ENCODE measurements at places on chromosomes 3 and 15.

GRCh38 chr3:54322354-54322753, 200.0 kb downstream of the CACNA2D3 start:
- DNase-seq = no peak

DNA sequence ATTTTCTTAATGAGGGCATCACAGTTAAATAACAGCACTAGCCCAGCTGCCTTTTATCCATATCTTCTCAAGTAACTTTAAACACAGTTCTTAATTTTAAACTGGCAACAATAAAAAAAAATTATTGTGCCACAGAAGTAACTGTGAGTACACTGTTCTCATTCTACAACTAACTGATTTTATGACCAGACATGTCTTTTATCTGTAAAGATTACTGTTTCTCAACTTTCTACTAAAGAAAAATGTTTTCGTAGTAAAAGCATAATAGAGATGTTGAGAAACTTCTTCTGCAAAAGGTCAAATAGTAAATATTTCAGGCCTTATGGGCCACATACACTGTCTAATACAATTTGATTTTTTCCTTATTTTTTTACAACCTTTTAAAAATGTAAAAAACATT, 32.0 kb downstream of the PLOD2 start:
- no peak for DNase-seq

- DNase-seq = no peak
These were observed 52.2 kb downstream of the C3orf85 start for GRCh38 chr3:109188741-109189140.

GRCh38 chr3:66348704-66349103, 127.9 kb downstream of the SLC25A26 start:
- DNase-seq = no peak

- no peak for DNase-seq
These were observed 96.5 kb upstream of the MYO5C start for GRCh38 chr15:52392008-52392687.

DNA sequence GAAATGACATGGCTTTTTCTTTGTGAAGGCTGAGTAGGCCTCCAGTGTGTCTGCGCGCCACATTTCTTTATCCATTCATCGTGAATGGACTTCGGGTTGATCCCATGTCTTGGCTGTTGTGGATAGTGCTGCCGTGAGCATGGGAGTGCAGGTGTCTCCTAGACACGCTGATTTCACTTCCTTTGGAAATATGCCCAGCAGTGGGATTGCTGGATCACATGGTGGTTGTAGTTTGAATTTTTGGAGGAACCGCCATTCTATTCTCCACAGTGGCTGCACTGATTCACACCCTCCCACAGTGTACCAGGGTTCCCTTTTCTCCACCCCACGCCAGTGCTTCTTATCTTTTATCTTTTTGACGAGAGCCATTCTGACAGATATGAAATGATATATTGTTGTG, 171.7 kb downstream of the NSMCE3 start:
- no peak for DNase-seq

DNA sequence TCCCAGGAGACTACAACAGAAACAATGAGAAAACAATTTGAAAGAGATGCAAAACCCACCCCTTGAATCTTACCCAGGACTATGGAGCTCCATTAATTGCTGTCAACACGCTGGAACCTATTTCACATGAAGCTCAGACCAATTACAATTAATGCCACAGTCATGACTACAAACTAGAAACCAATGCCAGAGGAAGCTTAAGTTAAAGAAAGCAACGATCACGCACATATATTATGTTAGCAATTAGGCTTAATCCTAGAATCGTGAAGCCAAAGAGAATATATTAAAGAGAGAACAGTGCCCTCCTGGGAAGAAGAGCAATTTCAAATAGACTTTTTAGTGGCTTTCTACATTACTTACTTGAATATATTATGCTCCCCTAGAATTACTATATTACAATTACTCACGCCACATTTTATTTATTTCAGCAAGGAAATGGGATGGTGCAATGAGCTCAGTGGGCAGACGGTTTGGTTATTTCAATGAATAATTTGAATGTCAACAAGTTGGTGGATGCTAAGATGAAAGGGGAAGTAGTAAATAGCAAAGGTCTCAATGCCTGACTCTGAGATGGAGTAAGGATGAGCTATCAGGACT, 125.5 kb downstream of the GREM1 start:
- no peak for DNase-seq

GRCh38 chr15:97875025-97875512, 85.4 kb upstream of the ARRDC4 start:
- no peak for DNase-seq

DNA sequence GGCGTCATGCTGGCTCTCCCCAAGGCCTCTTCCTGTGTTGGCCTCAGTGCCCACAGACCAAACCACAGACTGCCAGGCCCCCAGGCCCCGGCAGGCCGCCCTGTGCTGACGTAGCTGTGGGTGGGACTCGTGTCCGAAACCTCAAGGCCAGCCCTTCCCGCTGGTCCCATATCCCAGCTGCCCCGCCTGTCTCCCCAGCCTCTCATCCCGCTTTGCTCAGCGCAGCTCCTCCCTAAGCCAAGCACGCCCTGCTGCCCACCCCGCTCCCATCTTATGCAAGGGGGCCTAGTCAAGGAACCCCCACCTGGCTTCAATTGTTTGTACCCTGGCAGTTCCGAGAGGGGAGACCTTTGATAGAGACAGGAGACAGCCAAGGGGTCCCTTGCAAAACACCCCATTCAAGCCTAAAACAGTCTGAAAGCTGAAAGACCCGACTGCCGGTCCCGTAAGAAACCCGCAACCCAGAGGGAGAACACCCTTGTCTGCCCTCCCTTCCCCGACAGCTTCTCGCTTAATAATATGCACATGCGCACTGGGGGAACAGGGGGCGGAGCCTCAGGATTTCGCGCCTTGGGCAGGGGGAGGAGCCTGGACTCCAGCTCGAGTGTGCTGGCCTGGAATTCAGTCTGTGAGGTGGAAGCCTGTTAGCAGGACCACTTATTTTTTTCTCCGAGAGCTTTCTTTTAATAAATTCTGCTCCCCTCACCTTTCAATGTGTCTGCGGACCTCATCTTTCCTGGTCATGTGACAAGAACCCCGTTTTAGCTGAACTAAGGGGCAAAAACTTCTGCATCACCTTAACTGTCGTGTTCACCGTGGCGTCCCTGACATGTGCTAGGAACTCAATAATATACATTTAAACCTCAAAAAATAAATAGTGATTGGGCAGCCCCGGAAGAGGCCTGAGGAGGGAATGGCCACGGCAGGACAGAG, 17.2 kb downstream of the TNFAIP8L3 start:
- peak; percentile 44 for DNase-seq

DNA sequence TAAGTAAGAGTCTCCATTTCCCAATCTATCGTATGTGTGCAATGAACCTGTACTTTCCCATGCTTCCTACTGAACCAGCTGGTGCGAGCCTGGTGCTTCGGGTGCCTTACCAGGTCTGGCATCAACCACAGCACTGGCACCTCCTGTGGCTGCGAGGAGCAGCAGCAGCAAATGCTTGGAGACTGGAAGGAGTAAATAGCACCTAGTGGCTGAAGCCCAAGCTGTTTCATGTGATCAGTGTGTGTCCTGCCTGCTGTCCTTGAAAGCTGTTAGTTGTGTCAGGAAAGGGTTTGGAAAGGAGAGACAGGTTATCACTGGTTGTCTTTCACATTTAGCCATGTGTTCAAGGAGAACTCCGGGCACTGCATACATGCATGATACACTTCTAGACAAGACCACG, 31.8 kb downstream of the PCOLCE2 start:
- no peak for DNase-seq

GRCh38 chr15:101657968-101658784, 6.0 kb upstream of the TM2D3 start:
- DNase-seq = no peak

DNA sequence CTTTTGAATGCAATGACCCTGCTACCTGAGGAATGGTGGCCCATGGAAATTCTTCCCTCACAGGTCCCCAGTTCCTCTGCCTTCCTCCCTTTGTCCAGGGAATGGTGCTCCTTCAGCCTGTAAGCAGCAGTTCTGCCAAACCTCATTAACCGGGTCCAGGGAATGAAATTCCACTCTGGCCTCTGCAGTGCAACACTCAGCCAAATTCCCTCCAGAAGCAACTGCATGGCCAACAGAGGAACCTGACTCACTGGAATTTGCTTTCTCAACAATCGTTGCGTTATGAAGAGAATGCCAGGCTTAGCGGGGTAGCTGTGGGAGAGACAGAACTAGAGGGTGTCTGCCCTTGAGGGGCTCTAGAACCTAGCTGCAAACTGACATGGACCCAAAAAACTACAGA, 449.4 kb upstream of the PROK2 start:
- DNase-seq = no peak

DNA sequence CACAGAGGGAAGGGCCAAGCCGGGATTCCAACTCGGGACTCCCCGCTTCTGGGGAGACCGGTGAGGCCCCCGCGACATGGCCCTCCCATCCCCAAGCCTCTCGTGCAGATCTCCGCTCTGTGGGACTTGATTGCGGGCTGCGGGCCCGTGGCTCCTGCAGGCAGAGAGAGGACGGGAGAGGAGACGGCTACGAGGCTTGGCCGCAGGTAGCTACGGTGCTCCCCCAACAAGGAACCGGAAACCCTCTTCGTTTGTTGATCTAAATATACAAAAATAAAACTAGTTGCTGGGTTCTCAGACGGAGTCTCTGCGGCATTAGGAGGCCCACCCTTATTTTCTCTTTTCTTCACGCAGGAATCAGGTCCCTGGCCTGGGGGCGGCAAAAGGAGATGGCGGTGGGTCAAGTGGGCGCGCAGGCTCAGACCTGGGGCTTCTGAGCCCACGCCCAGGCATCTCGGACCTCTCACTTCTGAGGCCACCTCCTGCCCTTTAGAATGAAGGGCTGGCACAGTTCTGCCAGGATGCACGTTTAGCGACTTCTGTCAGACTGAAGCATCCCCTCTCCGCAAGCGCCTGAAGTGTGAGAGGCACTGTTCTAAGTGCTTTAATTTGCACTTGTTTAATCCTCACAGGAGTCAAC, 10.9 kb downstream of the GNB5 start:
- DNase-seq = peak; percentile 8

DNA sequence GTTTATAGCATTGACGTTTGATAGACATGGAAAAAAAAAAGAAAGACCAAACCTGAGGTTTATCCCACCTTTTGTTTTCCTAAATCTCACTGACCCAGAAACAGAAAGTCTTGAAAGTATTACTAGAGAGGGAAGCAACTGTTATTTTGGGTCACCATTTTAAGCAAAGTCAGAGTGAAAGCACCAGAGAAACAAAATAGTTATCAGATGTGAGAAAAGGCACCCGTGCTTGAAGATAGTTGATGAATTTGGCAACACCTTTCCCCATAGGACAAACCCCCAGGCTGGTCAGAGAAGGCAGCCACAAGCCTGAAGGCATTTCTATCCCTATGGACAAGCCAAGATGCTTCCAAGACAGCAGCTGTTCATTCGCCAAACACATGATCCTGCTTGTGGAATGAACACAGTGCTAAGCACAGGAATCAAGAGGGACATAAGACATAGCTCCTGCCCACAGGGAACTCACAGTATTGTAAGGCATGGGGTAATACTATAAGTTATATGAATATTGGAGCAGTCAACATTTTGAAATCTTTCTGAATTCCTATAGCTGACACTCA, 170.9 kb downstream of the ERC2 start:
- no peak for DNase-seq

DNA sequence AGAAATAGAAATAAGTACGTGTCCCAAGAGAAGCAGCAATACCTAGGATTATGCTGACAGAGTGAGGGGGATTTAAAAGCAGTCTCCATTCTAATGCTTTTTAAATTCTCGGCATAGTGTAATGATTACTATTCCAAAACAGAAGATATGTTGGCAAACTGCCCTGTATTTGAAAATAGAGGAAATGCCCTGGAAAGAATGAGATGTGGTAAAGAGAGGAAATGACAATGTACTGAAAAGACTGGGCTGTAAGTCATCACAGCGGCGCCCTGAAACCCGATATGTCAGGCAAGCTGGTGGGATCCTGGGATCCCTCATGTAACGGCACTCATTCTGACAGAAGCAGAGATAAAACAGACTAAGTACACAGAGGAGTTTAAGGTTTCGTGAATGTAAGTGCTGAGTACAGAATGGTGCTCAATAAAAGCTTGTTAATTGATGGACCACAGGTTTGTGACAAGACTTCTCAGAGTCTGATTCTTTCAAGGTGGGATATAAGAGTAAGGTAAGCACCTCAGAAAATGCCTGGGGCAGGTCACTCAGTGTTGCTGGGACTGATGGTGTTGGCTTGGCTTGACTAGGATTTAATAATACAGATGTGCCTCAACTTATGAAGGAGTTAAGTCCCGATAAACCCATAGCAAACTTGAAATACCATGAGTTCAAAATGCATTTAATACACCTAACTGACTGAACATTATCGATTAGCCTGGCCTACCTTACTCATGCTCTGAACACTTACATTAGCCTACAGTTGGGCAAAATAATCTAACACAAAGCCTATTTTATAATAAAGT, 91.4 kb downstream of the NFKBIZ start:
- no peak for DNase-seq

GRCh38 chr3:49484471-49484870, 14.4 kb downstream of the DAG1 start:
- DNase-seq = no peak
